Fibroblast of lung (primary cell): ENCODE measurements at places on chromosomes 1 and 21.
A peak's percentile ranks its signal among the peaks of the same experiment; 100 is the strongest.

DNA sequence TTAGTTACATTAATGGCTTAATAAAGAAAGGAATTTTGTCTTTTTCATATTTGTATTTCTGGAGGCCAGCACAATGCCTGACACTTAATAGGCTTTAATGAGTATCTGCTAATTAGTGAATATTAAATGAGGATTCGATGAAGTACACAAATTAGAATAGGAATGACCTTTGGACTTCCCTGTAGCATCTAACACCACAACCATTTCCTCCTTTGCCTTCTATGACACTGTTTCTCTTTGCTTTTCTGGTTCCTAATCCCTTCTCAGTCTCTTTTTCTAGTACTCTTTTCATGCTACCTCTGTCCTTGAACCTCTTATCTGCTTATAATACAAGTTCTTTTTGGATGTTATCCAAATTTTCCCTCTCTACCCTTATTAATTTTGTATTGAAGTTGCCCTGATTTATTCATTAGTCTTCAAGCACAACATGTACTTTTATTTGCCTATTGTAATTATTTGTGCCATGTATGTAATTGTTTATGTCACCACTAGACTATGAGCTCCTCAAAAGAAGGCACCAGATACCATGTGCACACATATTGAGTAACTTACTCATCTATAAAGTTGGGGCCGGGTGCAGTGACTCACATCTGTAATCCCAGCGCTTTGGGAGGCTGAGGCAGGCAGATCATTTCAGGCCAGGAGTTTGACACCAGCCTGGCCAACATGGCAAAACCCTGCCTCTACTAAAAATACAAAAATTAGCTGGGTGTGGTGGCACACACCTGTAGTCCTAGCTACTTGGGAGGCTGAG is 23.8 kb downstream of the RPS27 start:
- peak; percentile 45 for DNase-seq
- peaks cover 2% of the 10 kb centered on the region for H3K4me1 ChIP-seq
- no peak overlapping the region for H3K27ac ChIP-seq
- no peaks in the 10 kb centered on the region for H3K36me3 ChIP-seq

- H3K36me3 ChIP-seq = peaks cover 32% of the 10 kb centered on the region
- H3K27ac ChIP-seq = no peak overlapping the region
- peak; percentile 23 for DNase-seq
- no peak overlapping the region for H3K4me3 ChIP-seq
- no peaks in the 10 kb centered on the region for H3K27me3 ChIP-seq
These were observed 41.3 kb upstream of the EIF4G3 start for GRCh38 chr1:21217812-21218596.

- no peak overlapping the region for H3K4me3 ChIP-seq
- no peak for DNase-seq
- no peaks in the 10 kb centered on the region for H3K4me1 ChIP-seq
- H3K27ac ChIP-seq = no peak overlapping the region
These were observed 40.4 kb downstream of the TRIM11 start for GRCh38 chr1:228366062-228366865.

GRCh38 chr1:217895841-217896240 is 264.7 kb downstream of the SPATA17 start:
- H3K27ac ChIP-seq = no peak overlapping the region
- DNase-seq = no peak
- no peaks in the 10 kb centered on the region for H3K27me3 ChIP-seq
- no peaks in the 10 kb centered on the region for H3K36me3 ChIP-seq
- H3K4me3 ChIP-seq = no peak overlapping the region
- no peaks in the 10 kb centered on the region for H3K4me1 ChIP-seq

- no peak overlapping the region for H3K27ac ChIP-seq
- H3K4me3 ChIP-seq = no peak overlapping the region
- peaks cover 23% of the 10 kb centered on the region for H3K4me1 ChIP-seq
- H3K27me3 ChIP-seq = no peaks in the 10 kb centered on the region
- peaks cover 17% of the 10 kb centered on the region for H3K36me3 ChIP-seq
- no peak for DNase-seq
These were observed 72.0 kb downstream of the SLC66A1 start for GRCh38 chr1:19384113-19384512.

GRCh38 chr1:7785108-7785507 is 1.0 kb downstream of the PER3 start:
- H3K27ac ChIP-seq = no peak overlapping the region
- peaks cover 5% of the 10 kb centered on the region for H3K36me3 ChIP-seq
- no peaks in the 10 kb centered on the region for H3K27me3 ChIP-seq
- H3K4me3 ChIP-seq = peak overlapping the region; percentile 64
- DNase-seq = no peak

DNA sequence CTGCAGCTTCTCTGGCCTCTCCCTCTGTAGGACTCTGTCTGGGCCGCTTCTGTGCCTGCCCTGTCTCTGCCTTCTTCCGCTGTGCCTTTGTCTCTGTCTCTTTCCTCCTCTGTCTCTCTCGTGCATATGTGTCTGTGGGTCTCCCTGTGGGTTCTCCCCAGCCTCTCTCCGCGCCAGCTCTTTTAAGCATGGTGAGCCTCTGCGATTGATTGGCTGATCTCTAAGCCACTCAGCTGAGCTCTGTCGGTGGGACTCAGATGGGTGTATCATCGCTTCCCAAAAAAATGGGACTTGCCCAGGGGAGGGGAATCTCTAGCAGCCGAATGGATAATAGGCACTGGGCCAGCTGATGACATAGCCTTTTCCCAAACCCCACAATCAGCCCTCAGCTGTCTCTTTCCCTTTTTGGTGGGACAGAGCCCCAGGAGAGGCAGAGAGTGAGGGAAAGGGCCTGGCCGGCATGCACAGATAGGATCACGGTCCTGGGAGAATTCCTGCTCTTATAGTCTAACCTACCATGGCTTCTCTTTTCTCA is at the start of gene ADAMTS4:
ADAMTS4 (minus strand) TSS at position 158 of the 535 bp plus-strand sequence. CDS start 427 bp downstream, outside the sequence.
- no peaks in the 10 kb centered on the region for H3K27me3 ChIP-seq
- H3K4me1 ChIP-seq = peaks cover 51% of the 10 kb centered on the region
- peak within 1 kb of the TSS; percentile 34 for H3K4me3 ChIP-seq

- H3K4me3 ChIP-seq = no peak overlapping the region
- peaks cover 32% of the 10 kb centered on the region for H3K4me1 ChIP-seq
- peaks cover 2% of the 10 kb centered on the region for H3K27me3 ChIP-seq
- DNase-seq = peak; percentile 47
- peak overlapping the region; percentile 90 for H3K27ac ChIP-seq
These were observed 26.6 kb downstream of the ATF3 start for GRCh38 chr1:212635141-212635631.
